EH (cell line): ENCODE measurements at places on chromosomes 2 and 18.

GRCh38 chr2:29940706-29941105 is 19.3 kb upstream of the ALK start:
- DNase-seq: no peak

DNA sequence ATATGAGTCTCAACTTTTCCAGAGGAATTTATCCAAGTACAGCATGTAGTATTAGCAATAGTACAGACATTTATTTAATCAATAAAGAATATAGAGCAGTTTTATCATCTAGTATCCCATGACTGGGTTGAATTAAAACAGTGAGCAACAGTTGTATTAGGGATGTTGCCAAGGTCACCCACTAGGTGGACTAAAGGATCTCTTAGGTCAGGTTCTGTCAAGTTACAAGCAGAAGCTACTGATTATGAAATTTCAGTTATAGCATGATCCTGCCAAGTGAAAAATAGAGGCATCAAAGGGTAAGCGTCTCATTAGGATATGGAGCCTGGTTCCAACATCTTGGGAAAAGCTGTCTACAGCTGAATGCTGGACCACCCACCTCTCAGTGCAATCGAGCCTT is 52.1 kb upstream of the LAPTM4A start:
- DNase-seq: peak; percentile 46

DNA sequence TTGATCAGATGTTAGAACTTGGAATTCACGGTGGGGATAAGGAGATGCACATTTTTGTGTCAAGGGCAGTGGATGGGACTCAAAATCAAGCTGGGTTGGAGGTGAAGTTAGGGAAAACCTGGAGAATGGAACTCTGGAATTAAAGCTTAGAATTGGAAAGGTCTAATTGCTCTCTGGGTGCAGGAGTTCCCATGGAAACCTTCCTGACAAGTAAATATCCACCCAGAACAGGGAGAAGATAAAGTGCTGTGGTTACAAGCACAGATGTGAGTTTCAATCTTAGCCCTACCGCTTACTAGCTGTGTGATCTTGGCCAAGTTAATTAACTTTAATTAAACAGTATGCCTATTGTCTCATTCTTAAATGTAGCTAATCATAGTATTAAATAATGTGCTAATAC is 71.3 kb upstream of the TCF7L1 start:
- peak; percentile 17 for DNase-seq

GRCh38 chr2:80030135-80030534 is 274.4 kb downstream of the LRRTM1 start:
- peak; percentile 3 for DNase-seq

DNA sequence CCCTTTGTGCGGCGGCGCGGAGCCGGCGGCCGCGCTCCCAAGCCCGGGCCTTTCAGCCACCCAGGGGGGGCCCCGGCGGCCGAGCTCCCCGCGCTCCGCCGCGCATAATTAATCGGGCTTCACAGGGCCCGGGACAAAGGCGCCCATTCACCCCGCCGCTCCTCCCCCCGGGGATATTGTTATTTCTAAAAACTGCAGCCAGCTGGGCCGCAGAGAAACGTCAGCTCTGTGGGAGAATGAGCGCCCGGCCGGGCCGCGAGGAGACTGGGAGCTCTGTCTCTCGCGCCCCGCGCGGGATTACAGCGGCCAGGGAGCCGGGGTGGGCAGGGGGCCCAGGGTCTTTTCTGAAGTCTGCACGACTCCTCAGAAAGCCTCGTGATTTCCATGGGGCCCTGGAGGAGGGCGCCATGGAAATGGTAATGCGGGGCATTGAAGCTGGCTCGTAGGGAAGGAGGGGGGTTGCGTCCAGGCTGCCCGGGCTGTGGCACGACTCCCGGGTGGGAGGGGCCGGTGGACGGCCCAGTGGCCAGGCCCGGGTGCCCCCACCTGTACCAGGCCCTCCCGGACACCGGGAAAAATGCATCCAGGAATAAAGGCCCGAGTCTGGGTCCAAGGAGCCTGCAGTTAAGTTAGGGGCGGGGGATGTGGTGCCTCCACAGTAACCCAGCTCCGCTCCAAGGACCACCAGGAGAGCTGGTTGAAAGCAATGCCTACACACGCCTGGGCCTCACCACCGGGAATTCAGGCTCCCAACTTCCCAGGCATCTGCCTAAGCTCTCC is 125.3 kb downstream of the ZFP36L2 start:
- no peak for DNase-seq

DNA sequence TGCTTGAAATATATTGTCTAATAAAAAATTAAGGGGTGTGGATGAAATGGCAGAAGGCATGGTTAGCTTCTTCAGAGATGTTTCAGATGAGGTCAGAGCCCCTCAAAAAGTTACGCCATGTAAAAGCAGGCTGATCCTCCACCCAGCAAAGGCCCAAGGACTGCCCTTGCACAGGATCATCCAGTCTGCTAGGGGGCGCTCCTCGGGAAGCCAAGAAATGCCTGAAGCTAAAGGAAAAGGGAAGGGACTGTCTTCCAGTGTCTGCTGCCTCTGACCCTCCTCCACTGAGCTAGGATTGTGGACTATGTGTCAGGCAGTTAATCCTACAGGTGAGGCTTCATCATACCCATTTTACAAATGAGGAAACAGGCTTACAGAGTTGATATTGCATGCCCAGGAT is 33.8 kb upstream of the TEX51 start:
- DNase-seq: peak; percentile 6

DNA sequence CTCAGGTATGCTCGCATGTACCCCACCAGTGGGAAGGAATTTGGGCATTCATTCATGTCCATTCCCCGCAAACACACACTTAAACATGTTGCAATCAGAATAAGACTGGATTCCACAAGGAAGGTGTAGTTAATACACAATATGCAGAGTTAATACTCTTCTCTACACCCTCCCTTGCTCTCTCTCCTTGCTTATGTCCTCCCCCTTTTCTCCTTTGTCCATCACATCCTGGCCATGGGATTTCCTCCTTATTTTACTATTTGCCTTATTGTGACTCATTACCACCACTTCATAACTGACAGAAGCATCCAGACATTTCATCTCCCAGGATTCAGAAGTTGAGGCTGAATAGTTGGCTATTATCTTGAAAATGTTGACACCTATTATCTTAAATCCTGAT is 473.8 kb upstream of the SPHKAP start:
- peak; percentile 68 for DNase-seq

DNA sequence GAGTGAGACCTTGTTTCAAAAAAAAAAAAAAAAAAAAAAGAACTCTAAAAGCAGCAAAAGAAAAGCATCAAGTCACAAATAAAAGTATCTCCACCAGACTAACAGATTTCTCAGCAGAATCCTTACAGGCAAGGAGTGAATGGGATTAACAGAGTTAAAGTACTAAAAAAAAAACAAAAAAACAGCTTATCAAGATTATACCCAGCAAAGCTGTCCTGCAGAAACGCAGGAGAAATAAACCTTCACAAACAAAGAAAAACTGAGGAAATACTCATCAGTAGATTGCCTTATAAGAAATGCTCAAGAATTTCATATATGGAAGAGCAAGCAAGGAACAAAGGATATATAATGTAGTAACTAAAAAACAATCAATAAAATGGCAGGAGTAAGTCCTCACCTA is 35.6 kb downstream of the USP34 start:
- no peak for DNase-seq

DNA sequence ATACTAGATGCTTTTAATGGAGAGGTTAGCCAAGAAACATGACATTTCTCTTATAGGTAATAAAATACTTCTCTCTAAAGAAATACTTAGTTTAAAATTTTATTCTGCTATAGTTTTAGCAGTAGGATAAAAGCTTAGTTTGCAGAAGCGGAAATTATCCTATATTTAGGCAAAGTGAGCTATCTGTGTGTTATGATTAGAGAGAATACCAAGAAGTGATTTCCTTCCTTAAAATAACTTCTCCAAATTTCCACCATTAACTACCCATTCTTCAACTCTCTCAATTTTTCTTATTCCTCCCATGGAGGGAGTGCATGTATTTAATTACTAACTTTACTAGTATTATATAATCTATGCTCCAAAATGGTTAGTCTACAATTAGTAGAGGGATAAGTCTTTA is 15.8 kb upstream of the IL1RL1 start:
- DNase-seq: no peak

DNA sequence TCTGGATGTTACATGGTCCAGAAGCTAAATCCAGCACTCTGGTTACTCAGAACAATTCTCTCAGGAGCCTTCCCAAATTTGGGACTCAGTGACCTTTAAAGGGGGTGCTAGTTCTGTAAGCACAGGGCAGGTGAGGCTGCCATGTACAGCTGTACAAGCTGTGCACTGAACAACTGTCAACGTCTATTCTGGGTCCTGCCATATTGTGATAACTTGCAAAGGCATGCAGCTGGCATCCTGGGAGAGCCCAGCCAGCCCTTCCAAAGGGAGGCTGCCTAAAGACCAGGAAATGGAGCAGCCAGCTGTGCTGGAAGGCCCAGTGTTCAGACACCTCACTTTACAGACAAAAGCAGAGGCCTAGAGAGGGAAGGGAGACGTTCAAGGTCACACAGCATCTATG is 204.8 kb downstream of the KLHL29 start:
- DNase-seq: peak; percentile 32

DNA sequence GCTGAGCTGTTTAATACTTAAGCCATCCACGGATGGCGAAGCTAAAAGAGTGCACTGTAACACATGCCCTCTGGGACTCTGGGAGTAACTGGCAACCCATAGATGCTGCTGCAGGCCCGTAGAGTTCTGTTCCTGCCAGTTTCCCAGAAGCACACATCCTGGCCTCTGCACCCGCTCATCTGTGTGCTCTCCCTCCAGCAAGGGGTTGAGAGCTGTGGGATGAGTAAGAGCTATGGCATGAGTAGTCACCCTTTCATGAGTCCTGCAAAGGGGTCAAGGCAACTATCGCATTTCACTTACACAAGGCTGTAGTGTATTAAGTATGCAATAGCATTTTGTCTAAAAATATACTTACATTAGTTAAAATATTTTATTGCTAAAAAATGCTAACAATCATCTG is 1341.8 kb upstream of the NXPH2 start:
- no peak for DNase-seq

DNA sequence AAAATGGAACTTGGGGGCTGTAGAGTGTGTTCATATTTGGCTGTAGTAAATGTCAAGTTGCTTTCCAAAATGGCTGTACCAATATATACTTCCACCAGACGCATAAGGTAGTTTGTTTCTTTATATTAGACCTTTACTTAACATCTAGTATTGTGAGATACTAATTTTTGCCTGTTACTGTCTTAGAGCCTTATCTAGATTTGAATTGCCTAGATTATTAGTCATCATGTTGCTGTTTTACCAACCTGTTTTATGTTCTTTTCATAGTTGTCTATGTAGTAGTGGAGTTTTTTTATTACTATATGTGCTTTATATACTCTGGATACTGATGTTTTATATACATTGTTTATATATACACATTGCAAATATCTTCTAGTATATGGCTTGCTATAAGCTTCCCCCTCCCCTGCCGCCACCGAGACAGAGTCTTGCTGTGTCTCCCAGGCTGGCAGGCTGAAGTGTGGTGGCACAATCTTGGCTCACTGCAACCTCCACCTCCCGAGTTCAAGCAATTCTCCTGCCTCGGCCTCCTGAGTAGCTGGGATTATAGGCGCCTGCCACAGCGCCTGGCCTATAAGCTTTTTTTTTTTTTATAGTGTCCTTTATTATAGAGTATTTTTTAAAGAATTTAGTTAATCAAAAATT is 18.9 kb downstream of the SLC39A10 start:
- no peak for DNase-seq

GRCh38 chr2:234427081-234428061 is 69.5 kb downstream of the ARL4C start:
- peak; percentile 92 for DNase-seq

- no peak for DNase-seq
Observed at GRCh38 chr2:202311823-202312388, 46.3 kb downstream of the NOP58 start.

GRCh38 chr2:88538362-88538917 is 85.9 kb upstream of the FOXI3 start:
- DNase-seq: no peak

GRCh38 chr2:82823892-82824291 is 1635.2 kb downstream of the SUCLG1 start:
- DNase-seq: no peak

GRCh38 chr2:231930593-231931281 is 4.5 kb upstream of the NPPC start:
- DNase-seq: no peak

GRCh38 chr2:169464882-169465281 is 14.4 kb upstream of the BBS5 start:
- no peak for DNase-seq

- peak; percentile 77 for DNase-seq
Observed at GRCh38 chr2:189293164-189293563, 113.6 kb upstream of the COL5A2 start.

GRCh38 chr2:43047187-43047780 is 179.1 kb downstream of the ZFP36L2 start:
- DNase-seq: no peak

GRCh38 chr18:63465059-63465458 is 11.7 kb upstream of the SERPINB5 start:
- DNase-seq: no peak

DNA sequence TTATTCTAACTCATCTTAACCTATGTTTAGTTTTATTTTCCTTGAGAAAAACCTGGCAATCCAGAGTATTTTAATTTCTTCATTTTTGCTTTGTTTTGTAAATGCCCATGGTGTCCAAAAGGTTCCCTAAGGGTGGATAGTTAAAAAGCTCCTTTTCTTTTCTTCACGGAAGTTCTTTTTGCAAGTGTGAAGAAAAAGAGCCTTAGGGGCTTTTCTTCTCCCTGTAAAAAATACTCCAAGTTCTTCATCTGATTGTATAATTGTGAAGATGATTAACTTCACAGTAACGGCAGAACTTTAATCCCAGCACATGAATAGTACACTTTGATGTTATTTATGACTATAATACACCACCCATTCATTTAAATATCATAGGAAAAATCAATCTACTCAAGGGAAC is 530.2 kb upstream of the LINC00305 start:
- DNase-seq: no peak

GRCh38 chr2:44109166-44109565 is 59.5 kb upstream of the PPM1B start:
- no peak for DNase-seq

DNA sequence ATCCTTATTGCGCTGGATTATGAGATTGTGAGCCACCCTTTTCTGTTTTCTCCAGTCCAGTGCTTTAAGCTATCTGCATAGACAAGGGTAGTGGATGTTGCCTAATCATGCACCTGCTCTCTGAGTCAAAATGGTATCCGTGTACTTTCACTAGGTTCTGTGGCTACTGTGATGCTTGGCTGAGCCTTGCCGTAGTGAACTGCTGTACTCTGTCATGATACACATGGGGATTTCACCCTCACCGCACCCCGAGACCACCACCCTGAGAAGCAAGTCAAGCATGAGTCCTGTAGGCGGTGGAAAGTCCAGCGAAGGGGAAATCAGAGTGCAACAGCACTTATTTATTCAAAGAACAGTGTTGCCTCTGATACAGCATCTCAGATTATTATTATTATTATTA is 55.0 kb downstream of the ARHGAP25 start:
- no peak for DNase-seq

- DNase-seq: no peak
Observed at GRCh38 chr2:12035956-12036639, 289.7 kb downstream of the LPIN1 start.

- DNase-seq: no peak
Observed at GRCh38 chr18:41695441-41695840, 259.6 kb upstream of the PIK3C3 start.
